ENCODE measurements at places on chromosomes 6 and 20. TPM values are rescaled to one million over a fixed set of nuclear protein-coding genes. Genes with fewer than 3 reads are reported as not detected.
A peak's percentile ranks its signal among the peaks of the same experiment; 100 is the strongest.

The VIP gene
- total RNA-seq: 3.0 TPM

GRCh38 chr20:34824806-34825529 lies 483 bp downstream of the NCOA6 start:
- DNase-seq: peak; percentile 31

The NKAPL gene
- total RNA-seq: 1.9 TPM

DNA sequence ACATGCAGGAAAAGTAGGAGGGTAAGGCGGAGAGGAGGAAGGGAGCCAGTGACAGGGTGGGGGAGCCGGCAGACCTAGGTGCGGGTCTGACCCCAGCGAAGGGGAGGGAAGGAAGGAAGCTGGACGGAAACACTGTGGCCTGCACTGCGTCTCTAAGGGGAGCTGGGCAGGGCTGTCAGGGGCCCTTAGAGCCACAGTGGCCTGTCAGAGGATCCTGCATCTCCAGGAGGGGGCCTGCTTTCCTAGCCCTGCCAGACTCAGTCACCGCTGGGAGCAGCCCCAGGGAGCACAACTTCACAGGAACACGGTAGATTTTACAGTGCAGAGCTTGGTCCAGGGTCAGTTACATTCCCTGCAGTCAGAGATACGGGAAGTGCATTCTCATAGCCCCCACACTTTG lies 118.2 kb downstream of the PACRG start:
- no peak for DNase-seq

- no peak for DNase-seq
Observed at GRCh38 chr20:56857950-56858349, 228.8 kb downstream of the TFAP2C start.

GRCh38 chr20:3785240-3786125 lies 1.1 kb downstream of the CENPB start:
- no peak for DNase-seq

The BCAS1 gene
- 13.2 TPM for total RNA-seq

GRCh38 chr6:21792177-21792576 lies 198.6 kb downstream of the SOX4 start:
- DNase-seq: no peak

DNA sequence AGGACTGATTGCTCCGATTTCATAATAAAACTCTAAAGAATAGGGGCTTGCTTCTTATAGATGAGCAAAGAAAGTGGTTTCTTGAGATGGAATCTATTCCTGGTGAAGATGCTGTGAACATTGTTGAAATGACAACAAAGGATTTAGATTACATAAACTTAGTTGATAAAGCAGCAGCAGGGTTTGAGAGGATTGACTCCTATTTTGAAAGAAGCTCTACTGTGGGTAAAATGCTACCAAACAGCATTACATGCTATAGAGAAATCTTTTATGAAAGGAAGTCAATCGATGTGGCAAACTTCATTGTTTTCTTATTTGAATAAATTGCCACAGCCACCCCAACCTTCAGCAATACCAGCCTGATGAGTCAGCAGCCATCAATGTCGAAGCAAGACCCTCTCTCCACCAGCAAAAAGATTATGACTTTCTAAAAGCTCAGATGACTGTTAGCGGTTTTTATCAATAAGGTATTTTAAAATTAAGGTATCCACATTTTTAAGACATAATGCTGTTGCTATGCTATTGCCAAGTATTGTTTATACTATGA lies 12.7 kb upstream of the MTRF1L start:
- DNase-seq: no peak

- DNase-seq: no peak
Observed at GRCh38 chr20:46051556-46052308, 22.7 kb downstream of the SLC12A5 start.

DNA sequence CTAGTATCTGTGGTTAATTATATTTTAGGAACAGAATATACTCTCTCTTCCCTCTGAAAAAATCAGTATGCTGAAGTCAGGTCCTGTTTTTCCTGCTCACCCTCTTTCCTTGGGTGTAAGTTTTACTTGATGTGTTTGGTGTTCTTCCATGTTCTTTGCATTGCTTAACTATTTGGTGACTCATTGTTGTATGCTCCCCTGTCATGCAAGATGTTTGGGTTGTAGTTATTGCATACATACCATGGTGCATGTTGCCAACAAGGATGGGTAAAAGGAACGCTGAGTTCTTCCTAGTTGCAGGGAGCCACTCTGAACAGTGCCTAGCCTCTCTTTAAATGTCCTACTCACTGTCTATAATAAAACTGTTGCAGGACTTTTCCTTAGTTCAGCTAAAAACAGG lies 207.9 kb upstream of the LAMP5 start:
- no peak for DNase-seq

The TTLL9 gene
- total RNA-seq: 0.29 TPM

DNA sequence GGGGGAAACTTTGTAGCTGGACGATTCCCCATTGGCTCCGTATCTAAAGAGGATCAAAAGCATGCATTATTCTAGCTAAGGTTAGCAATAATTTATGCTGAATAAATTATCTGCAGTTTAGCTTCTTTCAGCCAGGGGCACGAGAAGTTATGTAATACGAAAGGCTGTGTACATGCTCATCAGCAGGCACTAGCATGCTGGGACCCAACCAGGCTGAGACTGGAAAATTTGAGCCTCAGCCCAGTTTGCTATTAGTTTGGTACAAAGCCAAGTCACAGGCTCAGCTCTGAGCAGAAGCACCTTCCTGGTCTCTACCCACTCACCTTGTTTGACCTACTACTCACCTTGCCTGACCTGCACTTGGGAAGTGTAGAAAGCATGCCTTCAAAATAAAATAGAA lies 328.1 kb upstream of the ARID1B start:
- no peak for DNase-seq
